ENCODE measurements at places on chromosomes 2 and 18.

DNA sequence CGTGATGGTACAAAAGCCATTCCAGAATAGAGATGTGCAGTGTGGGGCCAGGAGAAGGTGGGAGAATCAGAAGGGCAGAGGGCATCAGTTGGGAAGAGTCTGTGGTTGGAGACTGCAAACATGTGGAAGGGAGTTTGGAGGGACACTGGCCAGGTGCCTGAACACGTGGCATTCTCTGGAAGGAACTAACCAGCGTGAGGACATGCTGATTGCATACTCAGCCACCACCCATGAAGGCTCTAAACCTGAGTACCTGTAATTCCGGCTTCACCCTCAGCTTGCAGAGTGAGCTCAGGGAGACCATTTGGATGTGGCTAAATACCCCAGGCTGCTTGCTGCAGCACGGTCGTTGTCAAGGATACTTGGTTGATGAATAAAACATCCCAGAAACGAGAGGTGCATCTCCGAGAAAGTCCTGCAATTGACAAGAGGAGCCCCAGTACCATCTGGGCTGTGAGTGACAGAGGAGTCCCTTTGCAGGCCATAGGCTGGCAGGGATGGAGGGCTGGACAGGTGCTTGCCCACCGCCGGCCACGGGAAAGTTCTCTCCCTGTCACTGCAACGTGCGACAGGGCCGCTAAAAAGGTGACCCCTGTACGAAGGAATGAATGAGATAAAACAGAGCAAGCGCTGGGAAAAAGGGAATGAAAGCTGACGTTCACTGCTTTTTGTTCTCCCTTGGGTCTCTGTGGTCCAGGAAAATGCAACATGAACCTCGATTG lies 5.0 kb downstream of the ACKR3 start:
- no peak for DNase-seq

GRCh38 chr2:204706939-204707338 lies 161.7 kb downstream of the PARD3B start:
- DNase-seq = no peak

DNA sequence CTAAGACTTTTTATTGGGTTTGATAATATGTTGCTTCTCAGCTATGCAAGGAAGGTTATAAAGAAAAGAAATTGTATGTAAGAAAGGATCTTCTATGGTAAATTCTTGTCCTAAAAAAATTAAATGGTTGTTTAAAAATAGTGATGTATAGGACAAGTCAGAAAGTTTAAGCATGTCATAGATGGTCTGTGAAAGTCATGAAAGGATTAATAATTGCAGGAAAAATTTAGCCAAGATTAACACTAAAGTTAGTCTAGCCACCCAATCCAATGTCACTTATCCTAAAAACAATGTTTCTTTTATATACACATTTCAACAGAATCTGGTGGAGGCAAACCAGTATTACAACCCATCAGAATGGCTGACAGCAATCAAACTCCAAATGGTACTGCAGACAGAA lies 1046.7 kb upstream of the SLC39A10 start:
- DNase-seq = no peak

GRCh38 chr2:12318427-12319057 lies 398.2 kb upstream of the TRIB2 start:
- no peak for DNase-seq

DNA sequence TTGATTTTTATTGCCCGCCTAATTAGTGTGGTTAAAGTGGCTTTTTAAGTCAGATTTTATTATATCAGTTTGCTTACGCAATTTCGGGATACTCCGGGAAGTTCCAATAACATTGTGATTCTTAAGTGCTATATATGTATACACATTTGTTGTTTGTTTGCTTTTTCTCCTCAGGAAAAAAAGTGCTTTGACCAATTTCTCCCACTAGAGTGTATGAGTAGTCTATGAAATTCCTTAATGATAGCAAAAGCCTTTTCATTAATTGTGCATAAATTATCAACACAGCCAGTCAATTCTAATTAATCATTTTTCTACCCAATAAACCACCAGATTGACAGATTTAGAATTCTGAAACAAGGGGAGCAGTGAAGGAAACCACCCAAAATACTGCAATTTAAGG lies 172.2 kb downstream of the DPP10 start:
- DNase-seq = no peak

DNA sequence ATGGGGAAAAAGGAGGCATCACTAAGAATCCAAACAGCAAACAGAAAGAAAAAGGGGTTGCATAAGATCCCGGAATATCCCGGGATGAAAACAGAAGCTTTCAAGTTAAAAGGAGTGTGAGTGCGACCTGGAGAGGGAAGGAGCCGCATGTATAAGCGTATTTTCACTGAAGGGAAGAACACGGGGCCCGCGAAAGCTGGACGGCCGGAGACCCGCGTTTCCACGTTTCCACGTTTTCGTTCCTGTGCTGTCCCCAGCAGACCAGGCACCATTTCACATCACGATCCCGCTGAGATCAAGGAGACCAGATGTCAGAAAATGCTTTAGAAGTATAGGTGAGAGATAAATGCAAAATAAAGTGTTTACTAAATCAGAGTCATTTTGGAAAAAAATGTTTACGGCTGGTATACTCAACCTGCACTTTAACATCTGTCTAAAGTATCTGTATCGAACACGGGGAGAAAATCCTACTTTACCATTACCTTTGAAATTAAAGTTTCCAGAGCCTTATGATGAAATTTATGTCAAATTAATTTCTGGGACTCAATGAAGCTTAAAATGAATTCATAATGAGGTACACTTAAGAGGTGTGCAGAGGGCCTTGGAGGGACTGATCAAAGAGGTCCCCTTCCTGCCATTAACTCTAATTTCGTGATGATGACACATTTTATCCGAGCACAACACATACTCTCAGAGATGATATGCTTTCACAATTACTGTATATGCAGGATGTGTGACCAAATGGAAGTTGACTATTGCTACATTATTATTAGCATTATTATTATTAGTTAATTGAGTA lies 71.0 kb upstream of the SALL3 start:
- no peak for DNase-seq

GRCh38 chr18:2442006-2442405 lies 129.3 kb downstream of the METTL4 start:
- DNase-seq = no peak

DNA sequence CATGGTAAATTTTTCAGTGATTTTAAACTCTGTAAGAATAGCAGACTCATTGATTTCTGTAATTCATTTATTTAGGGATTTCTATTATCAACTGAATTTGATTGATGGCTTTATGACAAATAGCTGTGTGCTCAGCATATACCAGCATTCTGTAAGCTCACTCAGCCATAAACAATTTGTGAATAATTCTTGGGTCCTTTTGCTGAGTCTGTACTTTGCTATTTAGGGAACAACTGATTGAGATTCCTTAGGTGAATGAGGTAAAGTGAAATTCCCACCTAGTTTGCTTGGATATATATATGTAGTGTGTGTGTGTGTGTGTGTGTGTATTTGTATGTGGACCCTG lies 76.7 kb upstream of the CAVIN2 start:
- no peak for DNase-seq

GRCh38 chr2:159946326-159946999 lies 116.0 kb downstream of the PLA2R1 start:
- no peak for DNase-seq

DNA sequence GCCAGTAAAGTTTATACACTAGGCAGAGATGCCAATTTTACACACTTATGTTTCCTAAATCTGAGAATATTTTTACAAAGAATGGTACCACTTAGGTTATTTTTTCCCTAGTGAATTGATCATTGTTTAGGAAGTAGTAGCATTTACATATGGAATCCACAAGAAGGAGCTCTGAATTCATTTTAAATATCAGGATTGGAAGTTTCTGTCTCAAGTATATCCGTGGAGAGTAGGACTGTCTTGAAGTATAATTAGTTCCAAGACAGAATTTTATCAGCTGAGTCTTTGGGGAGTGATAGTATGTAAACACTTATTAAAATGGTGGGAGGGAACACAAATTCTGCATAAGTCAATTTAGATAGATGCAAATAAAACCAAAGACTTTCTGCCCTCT lies 82.3 kb upstream of the FAM98A start:
- DNase-seq = no peak

GRCh38 chr2:182761903-182762302 lies 45.8 kb downstream of the DNAJC10 start:
- no peak for DNase-seq

- DNase-seq = no peak
Measured at GRCh38 chr2:120867290-120868241, 131.9 kb downstream of the GLI2 start.

- DNase-seq = no peak
Measured at GRCh38 chr2:134142903-134143302, 111.0 kb upstream of the MGAT5 start.

GRCh38 chr2:203535078-203535783 lies at the start of gene RAPH1:
RAPH1 (minus strand) TSS chr2:203535301; CDS start chr2:203495353, 39,948 bp downstream.
- peak; percentile 76 for DNase-seq

GRCh38 chr18:71844814-71845213 lies 699.3 kb downstream of the CBLN2 start:
- no peak for DNase-seq

GRCh38 chr2:100180503-100180902 lies 38.1 kb upstream of the AFF3 start:
- DNase-seq = no peak

GRCh38 chr2:88698027-88698413 lies 6.5 kb downstream of the RPIA start:
- no peak for DNase-seq

DNA sequence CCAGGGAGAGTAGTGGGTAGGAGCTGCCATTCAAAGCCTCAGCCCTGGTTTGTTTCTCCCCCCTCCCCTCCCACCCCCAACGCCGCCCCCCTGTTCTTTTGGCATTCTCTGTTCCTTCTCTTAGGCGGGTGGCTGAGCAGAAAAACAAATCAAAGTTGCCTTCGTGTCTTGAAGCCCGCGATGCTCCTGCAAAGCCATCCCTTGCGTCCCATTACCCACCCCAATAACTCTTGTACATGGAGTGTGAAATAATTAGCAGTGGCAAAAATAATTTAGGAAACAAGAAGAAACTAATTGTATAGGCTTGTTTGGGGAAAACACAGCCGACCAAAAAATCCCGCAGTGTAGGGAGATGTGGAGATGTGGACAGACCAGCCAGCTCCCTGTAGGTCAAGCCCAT lies 59.6 kb downstream of the CELF4 start:
- DNase-seq = no peak

GRCh38 chr18:21826641-21827302 lies 86.2 kb downstream of the MIB1 start:
- DNase-seq = no peak

GRCh38 chr2:216296856-216297255 lies 75.4 kb downstream of the MARCHF4 start:
- DNase-seq = no peak

DNA sequence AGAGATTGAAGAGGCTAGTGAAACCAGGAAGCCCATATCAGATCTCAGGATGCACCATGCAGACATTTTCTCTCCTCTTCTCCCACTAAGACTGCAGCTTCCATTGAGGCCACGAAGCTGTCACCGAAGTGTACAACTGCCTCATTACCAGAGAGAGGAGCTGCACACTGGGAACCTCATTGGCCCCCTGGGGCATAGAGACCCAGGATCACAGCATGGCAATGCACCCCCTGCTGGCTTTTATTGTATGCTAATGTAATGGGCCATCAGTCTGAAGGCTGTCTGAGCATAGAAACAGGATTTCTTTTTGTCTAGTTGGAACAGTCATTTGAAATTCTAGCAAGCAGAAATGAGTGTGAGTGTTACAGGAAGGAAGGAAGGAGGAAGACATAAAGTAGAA lies 861.6 kb upstream of the CELF4 start:
- DNase-seq = no peak

DNA sequence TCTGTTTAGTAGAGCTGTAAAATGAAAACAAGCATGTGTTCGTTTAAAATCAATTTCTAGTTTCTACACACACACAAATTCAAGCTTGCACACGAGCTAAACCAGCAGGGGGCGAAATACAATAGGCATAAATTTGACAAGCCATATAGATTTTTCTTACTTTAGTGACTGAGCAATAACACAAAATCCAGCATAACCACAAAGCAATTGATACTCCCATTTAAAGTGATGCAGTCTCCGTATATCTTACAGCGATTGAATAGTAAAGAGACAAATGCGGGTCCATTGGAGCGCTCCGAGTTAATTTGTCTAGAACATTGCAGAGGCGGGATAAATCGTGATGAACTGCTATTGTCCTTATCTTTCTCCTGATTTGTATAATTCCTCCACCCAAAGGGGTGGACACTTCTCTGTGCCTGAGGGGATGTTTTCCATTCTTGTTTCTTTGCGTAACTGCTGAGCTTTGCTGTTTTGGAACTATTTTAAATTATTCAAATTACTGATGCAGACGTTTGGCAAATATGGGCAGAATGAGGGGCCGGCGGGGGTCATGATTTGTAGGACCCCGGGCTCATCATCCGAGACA lies 1.2 kb upstream of the AFTPH start:
- DNase-seq = peak; percentile 44

DNA sequence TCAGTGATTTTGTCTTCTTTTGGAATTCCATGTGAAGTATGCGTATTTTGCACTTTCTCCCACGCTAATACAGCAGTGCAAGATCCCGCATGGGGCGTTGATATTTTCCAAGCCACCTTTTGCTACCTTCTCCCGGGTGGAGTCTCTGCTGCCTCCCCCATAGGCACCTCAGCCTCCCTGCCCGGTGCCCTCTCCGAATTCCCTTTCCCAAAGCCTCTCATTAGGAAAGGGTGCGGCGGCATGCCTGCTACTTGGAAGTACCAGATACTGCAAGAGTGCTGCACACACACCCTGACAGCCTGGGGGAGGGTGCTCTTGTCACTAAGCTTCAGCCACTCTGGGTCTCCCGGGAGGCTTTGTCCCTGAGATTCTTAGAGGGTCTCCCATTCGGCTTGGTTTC lies 114.4 kb upstream of the PXDN start:
- no peak for DNase-seq

- no peak for DNase-seq
Measured at GRCh38 chr2:74367789-74368188, 12.3 kb downstream of the DCTN1 start.

- no peak for DNase-seq
Measured at GRCh38 chr2:238692562-238692961, 155.3 kb upstream of the TWIST2 start.

- DNase-seq = no peak
Measured at GRCh38 chr2:132849118-132849517, 179.1 kb upstream of the LYPD1 start.

DNA sequence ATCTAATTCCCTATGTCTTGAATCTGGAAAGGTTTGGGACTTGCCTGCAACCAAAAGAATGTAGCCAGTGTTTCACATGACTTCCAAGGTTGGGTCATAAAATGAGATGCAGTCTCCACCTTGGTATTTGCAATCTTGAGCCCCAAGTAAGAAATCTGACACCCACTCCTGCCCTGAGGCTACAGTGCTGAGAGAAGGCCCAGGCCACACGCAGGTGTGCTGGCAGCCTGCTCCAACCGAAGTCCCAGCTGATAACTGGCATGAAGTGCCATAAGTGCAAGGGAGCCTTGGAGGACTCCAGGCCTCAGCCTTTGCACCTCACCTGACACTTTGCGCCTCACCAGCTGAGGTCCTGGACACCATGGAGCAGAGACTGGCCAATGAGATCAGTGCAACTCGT lies 182.7 kb downstream of the ANAPC1 start:
- DNase-seq = no peak

- no peak for DNase-seq
Measured at GRCh38 chr2:113203217-113203530, 29.4 kb downstream of the PSD4 start.

- no peak for DNase-seq
Measured at GRCh38 chr18:21650311-21650710, 38.2 kb downstream of the SNRPD1 start.

GRCh38 chr2:69077252-69077950 lies 64.4 kb downstream of the ANTXR1 start:
- no peak for DNase-seq

- DNase-seq = no peak
Measured at GRCh38 chr2:106541333-106541732, 54.2 kb downstream of the CD8B2 start.
